ENCODE measurements at places on chromosomes 6 and 20.
A peak's percentile ranks its signal among the peaks of the same experiment; 100 is the strongest.

GRCh38 chr20:53713328-53714056 lies 119.9 kb upstream of the ZNF217 start:
- DNase-seq: no peak

DNA sequence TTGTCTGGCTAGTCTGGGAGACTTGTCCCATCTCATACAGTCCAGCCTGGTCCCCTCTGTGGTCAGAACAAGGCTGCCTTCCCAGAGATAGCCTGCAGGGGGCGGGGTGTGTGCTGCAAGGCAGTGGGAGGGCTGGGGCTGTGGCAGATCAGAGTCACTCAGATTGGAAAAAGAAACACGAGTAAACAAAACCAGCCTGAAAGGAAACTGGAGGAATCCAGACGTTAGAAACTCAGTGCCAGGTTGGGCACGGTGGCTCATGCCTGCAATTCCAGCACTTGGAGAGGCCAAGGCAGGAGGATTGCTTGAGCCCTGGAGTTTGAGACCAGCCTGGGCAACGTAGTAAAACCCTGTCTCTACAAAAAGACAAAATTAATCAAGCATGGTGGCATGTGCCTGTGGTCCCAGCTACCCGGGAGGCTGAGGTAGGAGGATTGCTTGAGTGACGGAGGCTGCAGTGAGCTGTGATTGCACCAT lies 20.2 kb downstream of the LEMD2 start:
- peak; percentile 51 for DNase-seq

- DNase-seq: no peak
Measured at GRCh38 chr6:142476452-142476851, 174.6 kb downstream of the ADGRG6 start.

DNA sequence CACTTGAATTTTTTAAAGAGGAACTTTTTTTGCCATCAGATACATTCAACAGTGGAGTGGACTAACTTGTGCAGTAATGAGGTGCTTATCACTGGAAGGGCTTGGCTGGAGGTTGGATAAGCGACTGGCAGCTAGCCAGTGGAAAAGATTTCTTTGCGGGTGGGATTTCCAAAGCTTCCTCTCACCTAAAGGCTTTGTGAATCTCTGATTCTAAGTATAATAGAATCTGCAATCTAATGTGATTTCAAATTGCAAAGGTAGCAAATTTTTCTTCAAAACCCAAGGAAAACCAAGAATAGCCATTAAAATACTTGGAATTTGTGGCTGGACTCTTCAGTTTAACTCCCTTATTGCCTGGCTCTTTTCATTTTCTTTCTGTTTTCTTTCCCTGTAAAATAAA lies 460.4 kb upstream of the MARCKS start:
- DNase-seq: no peak

DNA sequence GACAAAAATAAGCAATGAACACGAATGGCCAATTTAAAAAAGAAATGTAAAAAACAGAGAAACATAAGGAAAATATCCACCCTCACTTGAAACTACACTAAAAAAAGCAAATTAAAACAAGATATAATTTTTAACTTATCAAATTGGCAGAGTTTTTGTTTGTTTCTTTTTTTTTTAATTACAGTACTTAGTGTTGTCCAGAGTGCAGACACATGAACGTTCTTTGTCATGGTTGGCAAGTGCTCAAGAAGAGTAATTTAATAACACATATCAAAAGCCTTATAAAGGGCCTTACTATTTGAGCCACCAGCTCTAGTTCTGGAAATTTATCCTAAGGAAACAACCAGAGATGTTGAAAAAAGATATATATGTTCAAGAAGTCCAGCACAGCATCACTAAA lies 142.3 kb downstream of the ATXN1 start:
- no peak for DNase-seq

GRCh38 chr6:113627480-113627879 lies 229.7 kb upstream of the MARCKS start:
- no peak for DNase-seq

DNA sequence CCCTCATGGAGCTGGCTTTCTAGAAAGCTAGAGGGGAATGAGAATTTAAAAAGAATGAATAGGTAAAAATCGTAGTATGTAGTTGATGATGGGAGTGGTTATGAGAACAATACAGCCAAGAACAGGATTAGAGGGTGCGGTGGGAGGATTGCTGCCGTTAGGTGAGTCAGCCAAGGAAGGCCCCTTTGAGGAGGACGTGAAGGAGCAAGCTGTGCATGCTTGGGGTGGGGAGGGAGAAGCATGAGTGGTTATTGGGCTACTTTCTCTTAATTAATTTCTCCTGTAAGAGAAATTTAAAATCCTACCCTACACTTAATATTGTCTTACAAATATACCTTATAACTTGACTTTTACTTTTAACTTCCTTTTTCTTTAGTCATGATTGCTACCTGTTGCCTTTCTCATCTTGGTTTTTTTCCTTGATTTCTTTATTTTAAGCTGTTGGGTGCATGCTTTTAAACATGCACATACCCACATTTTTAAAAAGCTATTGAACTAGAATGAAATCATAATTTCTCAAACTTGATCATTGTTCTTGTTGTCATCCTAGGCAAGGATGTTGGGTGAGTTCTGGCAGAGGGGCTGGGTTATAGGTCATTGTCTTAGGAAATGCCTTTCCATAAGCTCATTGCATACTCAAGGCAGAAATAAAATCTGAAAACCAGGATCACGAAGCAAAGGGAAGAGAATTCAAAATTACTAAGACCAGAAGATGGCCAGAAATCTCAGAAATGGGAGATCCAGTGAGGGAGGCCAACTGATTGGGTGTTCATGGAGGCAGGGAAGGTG lies 114.5 kb downstream of the TCP11 start:
- DNase-seq: no peak

DNA sequence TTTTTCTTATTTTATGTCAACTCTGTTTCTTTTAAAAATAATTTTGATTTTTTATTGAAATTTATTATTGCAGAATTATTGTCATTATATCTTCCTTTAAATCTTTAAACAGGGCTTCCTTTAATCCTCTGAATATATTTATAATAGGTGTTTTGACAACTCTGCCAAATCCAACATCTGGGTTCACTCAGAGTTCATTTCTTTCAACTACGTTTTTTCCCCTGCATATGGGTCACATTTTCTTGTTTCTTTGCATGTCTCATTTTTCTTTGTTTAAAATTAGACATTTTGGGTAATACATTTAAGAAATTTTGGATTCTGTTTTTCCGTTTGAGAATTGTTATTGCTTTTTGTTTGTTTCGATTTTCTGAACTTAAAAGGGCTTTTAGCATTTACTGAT lies 655.1 kb upstream of the CITED2 start:
- no peak for DNase-seq

- no peak for DNase-seq
Measured at GRCh38 chr6:152296648-152297376, 340.4 kb downstream of the SYNE1 start.

DNA sequence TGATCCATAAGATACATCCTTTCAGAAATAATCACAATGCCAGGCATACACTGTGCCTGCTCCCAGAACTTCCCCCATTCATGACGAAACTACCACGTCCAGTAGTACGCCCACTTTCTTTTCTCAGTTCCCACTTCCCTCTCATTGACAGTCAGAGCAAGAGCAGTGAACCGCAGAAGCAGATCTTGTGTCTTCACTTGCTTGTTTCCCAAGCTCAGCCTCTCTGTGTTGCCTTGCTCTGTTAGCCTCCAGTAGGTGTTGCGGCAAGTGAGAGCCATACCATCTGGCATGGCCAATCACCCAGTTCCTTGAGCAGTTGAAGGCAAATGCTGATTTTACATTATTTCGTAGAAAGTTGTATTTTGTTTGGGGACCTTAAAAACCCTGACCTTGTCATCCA lies 11.7 kb downstream of the UST start:
- DNase-seq: peak; percentile 77

- DNase-seq: no peak
Measured at GRCh38 chr6:107493158-107494057, 3.5 kb downstream of the SOBP start.

All from Jurkat, Clone E6-1 (cell line).